ENCODE measurements at places on chromosomes 5 and 9.

- no peak for DNase-seq
Measured at GRCh38 chr5:135343413-135343812, 55.6 kb downstream of the MACROH2A1 start.

DNA sequence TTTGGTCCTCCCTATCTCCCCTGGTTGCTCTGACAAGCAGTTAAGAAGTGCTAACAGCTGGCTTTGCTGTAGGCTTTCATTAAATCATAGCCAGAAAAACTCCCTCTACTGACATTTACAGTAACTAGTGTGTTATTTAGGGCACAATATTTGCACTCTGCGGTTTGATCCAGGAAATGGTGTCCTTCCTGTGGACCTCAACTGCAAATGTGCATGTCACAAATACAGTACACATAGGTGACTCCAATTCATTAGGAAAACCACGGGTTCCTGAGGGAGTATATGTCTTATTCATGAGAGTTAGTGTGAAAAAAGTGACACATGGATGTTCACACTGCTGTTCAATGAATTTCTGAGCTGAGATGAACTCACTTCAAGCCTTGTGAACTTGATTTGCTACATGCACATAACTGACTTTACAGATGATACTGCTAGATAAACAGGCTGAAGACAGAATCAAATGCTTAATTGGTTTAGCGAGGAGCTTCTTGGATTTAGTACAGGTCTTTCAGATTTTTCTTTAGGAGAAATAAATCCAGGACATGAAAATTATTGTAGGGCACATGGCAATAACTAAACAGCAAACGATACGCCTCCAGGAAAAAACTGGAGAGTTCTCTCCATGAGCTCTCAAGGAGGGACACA, 281.5 kb downstream of the EFNA5 start:
- no peak for DNase-seq

DNA sequence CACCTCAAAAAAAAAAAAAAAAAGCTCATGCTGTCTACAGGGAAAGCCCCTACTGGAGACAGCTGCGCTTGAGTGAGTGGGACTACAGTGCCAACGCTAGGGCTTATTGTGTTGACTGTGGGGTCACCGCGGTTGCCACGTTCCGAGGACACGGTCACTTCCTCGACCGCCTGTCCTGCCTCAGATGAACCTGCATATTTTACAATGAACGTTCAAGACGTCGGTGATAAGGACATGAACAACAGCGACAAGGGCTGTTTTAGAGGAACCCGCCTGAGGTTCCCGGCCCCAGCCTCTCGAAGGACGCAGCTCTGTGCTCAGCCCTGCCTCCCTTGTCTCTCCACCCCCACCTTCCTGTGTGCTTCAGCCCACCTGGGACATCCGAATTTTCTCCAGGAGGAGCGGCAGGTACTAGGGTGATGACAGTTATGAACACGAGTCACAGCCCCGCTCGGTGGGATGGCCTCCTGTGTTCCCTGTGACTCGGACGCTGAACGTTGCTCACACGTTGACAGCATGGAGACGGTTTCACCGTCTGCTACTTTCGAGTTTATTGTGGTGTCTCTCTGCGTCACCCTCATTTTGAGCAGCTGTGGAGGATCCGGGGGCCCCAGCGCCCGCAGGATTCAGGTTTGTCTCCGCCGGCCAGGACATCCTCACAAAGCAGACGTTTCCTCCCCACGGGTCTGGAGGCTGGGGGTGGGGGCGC, 11.3 kb upstream of the DIPK1B start:
- peak; percentile 31 for DNase-seq

- DNase-seq, result no peak
Measured at GRCh38 chr9:129471201-129472019, 149.5 kb downstream of the C9orf50 start.

All from activated CD8-positive, alpha-beta memory T cell treated with anti-CD3 and anti-CD28 coated beads for 4 hours (primary cell).